Type B pancreatic cell (in vitro differentiated cells): ENCODE measurements at places on chromosomes 1 and 21. TPM values are rescaled to one million over a fixed set of nuclear protein-coding genes. Genes with fewer than 3 reads are reported as not detected.

OR2G6 gene
- not detected in 2 replicates for total RNA-seq

LENEP gene
- total RNA-seq = 0.52 and 1.1 TPM in 2 replicates

OR14K1 gene
- not detected in 2 replicates for total RNA-seq

DNA sequence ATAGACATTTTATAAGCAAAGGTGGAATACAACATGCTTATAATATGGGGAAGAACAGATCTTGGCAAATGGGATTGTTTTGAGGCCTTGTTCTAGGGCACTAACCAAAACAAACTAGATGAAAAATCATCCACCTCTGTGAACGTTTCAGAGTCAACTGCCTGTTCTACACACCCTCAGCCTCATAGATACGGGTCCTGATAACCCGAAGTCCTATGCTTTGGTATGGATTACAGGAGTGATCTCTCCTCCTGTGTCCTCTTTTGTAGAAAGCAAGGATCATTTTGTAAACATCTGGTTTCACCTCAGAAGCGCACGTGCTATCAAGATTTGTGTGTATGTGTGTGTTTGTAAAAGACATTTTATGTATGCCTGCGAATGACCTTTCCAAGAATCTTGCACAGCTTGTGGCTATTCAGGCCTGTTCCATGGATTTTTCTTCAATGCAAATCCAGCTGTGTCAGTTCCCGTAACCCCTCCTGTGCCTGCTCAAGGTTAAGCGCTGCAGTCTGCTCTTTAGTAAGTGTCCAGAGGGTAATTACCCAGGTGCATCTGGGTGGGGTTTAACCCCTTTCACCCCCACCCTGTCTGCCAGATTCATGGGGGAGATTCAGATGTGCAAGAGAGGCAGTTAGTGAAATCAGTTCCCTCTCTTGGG, 132.4 kb downstream of the ROR1 start:
- no peak for DNase-seq

TEDDM1 gene
- not detected in 2 replicates for total RNA-seq

- DNase-seq = no peak
Measured at GRCh38 chr21:18138507-18138906, 106.1 kb upstream of the CHODL start.

NBPF19 gene
- total RNA-seq = 13.7 and 24.8 TPM in 2 replicates

GRCh38 chr1:36628804-36629203, 146.1 kb upstream of the CSF3R start:
- no peak for DNase-seq

DNA sequence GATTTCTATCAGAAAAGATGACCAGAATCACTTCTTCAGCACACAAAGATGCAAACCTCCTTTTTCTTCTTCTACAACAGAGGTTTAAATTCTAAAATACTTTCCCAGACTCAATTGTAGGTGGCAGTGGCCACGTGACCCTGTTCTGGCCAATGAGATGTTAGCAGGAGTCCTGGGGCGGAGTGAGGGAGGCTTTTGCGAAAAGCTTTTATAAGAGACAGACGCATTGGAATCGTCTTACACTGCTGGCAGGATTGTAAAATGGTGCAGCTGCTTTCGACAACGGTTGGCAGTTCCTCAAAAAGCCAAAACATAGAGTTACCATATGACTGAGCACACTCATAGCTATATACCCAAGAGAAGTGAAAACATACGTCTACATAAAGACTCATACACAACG, 87.0 kb upstream of the MAGI3 start:
- no peak for DNase-seq

S100A2 gene
- 0.75 and 2.4 TPM in 2 replicates for total RNA-seq

U2AF1 gene
- total RNA-seq = 13.9 and 21.2 TPM in 2 replicates
